A172 (cell line): ENCODE measurements at places on chromosomes 16 and 17. TPM values are rescaled to one million over a fixed set of nuclear protein-coding genes. Genes with fewer than 3 reads are reported as not detected.

Gene CSH2
- total RNA-seq, result not detected in 2 replicates

Gene MMP28
- total RNA-seq, result 0.57 and 1.6 TPM in 2 replicates

Gene SLC5A10
- 0.22 TPM in 1 of 2 replicates, not detected in the other for total RNA-seq

Gene AOC3
- total RNA-seq, result 0.09 and 0.41 TPM in 2 replicates

Gene KRT12
- not detected in 2 replicates for total RNA-seq

Gene CDH15
- not detected in 2 replicates for total RNA-seq

Gene INO80E
- total RNA-seq, result 151 and 184 TPM in 2 replicates

Gene SPATA32
- not detected in 2 replicates for total RNA-seq

Gene BEAN1
- 0.91 and 1.7 TPM in 2 replicates for total RNA-seq

Gene MYH13
- total RNA-seq, result not detected in 2 replicates

Gene HAP1
- total RNA-seq, result 0.14 and 0.43 TPM in 2 replicates

Gene CNEP1R1
- total RNA-seq, result 32.7 and 33.6 TPM in 2 replicates

Gene LRRC37A
- total RNA-seq, result 0.10 TPM in 1 of 2 replicates, not detected in the other

Gene PRSS21
- total RNA-seq, result not detected in 2 replicates

Gene ITGAX
- 1.5 and 4.1 TPM in 2 replicates for total RNA-seq

Gene HASPIN
- 20.5 and 22.6 TPM in 2 replicates for total RNA-seq

Gene P2RX1
- 0.67 and 1.2 TPM in 2 replicates for total RNA-seq

Gene CASKIN1
- total RNA-seq, result 0.46 and 1.5 TPM in 2 replicates

Gene SP6
- 0.19 and 0.46 TPM in 2 replicates for total RNA-seq

Gene GUCY2D
- not detected in 2 replicates for total RNA-seq

Gene TSNAXIP1
- 0.05 and 0.55 TPM in 2 replicates for total RNA-seq

Gene CD68
- 11.5 and 15.6 TPM in 2 replicates for total RNA-seq

Gene PYDC1
- total RNA-seq, result not detected in 2 replicates

Gene MED9
- 6.4 and 9.9 TPM in 2 replicates for total RNA-seq
